ENCODE measurements at places on chromosomes 2 and 18.

DNA sequence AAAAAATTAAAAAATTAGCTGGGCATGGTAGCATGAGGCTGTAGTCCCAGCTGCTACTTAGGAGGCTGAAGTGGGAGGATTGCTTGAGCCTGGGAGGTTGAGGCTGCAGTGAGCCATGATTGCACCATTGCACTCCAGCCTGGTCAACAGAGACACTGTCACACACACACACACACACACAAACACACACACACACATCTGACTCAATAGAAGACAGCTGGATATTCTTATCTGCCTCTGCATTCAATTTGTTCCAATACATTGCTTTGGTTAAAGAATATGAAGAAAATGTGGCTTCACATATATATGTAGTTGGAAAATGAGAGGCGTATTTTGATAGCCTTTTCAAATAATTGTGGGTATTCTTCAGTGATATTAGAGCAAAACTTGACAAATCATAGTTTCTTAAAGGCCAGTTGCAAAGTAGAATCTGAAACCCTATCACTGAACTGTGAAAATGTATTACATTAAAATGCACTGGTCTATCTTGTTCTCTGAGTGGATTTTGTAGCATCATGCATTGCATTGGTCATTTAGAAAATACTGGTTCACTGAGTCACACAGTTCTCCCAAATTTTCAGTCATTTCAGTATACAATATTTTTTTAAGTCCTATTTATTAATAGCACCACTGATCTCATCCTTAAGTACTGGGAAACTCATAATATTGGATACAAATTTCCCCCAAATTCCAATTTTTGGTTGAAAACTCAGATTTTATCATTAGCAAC is 140.9 kb downstream of the MCFD2 start:
- DNase-seq: no peak

- no peak for DNase-seq
Measured at GRCh38 chr2:204795156-204795555, 249.9 kb downstream of the PARD3B start.

- no peak for DNase-seq
Measured at GRCh38 chr2:99085421-99085820, 56.1 kb upstream of the C2orf15 start.

- peak; percentile 40 for DNase-seq
Measured at GRCh38 chr18:74541703-74542555, 7.6 kb downstream of the CNDP1 start.

DNA sequence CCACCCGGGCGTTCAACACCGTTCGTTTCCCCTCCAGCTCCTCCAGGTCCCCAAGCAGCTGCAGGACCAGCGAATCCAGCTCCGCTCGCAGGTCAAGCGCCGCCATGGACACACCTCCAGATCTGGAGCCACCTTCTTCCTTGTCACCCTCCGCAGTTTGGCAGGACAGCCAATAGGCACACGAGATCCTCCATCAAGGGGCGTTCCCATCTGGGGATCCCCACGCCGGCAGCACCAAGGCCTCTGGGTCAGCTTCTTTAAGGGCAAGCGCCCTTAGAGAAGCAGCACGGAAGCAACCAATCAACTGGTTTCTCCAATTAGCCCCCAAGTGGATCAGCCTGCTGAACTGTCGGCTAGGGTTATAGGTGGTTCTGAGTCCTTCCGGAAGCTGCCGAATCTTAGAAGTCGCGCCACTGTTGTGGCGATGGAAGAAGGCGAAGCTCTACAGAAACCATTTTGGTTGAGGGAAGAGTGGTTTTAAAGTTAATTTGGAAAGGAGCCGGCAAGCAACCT is 621 bp upstream of the IMP4 start:
- DNase-seq: peak; percentile 84

DNA sequence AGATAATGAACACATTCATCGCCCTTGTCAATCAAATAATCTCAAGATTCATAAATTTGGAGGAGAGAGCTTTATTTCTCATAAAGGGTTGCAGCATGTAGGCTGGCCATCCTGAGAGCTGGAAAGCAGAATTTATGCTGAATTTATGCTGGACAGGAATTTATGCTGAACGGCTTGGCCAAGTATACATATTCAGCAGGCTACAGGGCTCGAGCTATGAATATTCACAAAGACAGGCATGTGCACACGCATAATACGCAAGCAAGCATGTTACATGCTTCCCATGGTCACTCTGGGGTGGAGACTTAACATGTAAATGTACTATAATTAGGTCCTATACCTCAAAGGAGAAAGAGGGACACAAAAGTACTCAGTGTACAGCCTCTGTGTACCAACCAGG is 618.8 kb downstream of the METTL4 start:
- no peak for DNase-seq

GRCh38 chr2:156356014-156356754 is 23.7 kb upstream of the NR4A2 start:
- DNase-seq: no peak

GRCh38 chr2:185127412-185127811 is 529.1 kb downstream of the ZNF804A start:
- no peak for DNase-seq

DNA sequence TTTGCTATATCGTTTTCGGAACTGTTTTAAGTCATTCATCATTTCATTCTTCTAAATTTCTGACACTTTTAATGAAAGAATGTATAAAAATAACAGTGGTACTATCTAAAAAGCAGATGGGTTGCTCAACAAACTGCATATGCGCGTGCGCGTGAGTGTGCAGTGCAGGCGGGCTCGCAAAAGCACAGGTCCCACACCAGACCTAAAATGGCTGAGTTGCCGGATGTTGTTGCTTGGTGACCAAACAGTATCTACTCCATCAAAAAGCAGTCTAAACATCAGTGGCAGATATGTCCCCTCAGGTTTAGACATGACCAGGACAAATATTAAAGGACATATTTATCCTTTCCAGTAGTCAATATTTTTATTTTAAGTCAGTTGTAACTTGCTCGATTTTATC is 5.1 kb downstream of the NOL4 start:
- DNase-seq: peak; percentile 8

- no peak for DNase-seq
Measured at GRCh38 chr18:52063923-52064322, 276.1 kb upstream of the DCC start.

DNA sequence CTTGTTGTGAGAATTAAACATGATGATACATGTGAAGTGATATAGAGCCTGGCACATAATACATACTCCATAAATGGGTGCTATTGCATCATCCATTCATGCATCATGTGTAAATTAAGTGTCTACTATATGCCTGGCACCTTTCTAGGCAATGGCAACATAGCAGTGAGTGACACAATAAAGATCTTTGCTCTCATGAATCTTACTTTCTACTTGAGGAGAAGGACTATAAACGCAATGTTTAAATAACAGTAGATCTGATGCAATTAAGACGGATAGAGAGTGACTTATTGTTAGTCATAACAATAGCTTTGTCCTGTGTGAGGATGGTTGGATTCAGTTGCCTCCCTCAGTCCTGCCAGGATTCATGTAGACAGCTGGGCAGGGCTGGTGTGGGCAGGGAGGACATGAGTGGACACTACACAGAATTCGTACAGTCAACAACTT is 88.4 kb upstream of the NPAS2 start:
- no peak for DNase-seq

GRCh38 chr2:60303680-60304079 is 249.8 kb downstream of the BCL11A start:
- DNase-seq: no peak

DNA sequence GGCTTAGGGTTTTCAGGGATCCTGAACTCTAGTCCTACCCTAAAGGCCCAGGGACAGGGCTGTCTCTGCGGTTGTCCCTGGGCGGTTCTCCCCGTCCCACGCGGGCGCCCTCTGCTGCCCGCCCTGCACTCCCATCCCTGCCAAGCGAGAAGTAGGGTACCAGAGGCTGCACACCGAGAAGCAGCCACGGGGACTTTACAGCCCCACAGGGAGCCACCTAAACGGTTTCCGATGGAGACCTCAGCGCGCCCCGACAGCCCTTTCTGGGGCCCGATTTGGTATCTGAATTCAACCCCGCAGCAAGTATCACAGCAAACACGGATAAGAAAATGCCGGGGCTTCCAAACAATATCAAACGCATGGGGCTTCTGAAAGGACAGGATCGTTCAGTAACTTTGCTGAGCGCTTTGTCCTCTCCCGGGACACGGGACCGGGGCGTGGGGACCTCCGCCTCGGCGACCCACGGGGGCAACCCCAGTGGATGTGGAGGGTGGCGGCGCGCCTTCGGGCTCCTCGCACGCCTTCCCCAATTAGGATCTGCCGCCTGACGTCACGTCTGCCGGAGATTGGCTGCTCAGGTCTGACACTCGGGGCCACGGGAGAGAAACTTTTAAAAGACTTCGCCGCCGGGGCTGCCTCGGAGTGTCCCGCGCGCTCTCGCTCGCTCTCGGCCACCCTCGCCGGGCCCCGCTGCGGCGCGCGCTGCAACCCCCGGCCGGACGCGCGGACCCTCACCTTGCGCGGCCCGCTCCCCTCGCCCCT is at the start of gene LTBP1:
TSS of gene LTBP1 (plus strand) at position 640 of the 762 bp plus-strand sequence. CDS start 372 bp downstream, outside the sequence.
- DNase-seq: no peak

- DNase-seq: no peak
Measured at GRCh38 chr2:149489452-149489851, 98.1 kb downstream of the MMADHC start.

GRCh38 chr2:185583058-185583816 is 155.4 kb upstream of the FSIP2 start:
- DNase-seq: no peak

DNA sequence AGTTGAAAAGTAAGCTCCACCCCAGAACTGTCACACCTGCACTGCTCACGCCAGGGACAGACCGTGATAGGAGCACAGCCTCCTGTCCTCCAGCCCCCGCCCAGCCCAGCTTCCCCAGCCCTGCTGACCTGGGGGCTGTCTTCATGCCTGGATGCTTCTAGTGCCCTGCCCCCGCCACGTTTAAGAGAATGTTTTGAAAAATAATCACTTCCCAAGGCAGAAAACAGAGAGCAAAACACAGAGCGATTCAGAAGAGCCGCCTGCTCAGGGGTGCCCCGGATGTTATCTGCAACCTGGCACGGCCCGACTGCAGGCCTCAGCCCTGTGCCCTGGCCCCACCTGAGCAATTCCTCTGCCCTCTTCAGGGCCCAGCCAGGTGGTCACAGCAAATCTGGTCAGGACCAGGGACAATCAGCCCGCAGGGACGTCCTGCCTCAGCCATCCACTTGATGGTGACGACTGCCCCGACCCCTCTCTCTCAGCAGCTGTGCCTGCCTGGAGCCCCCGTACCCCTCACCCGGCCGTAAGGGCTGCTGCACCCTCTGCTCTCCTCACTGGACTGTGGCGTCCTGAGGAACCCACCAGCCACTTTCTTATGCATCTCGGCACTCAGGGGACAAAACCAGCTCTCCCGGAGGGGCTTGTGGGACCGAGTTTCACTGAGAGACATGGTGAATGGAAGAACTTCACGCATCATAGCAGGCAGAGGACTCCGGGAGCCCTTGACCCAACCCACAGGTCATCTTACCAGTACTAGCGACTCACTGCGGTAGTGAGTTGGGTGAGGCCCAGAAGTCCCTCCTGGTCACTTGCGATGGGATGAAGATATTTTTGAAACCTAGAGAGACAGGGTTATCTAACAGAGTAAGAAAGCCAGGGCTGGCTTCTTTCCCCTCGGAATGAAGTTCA is 30.2 kb downstream of the ADI1 start:
- no peak for DNase-seq

GRCh38 chr2:154455866-154456265 is 242.6 kb upstream of the KCNJ3 start:
- DNase-seq: no peak

- DNase-seq: no peak
Measured at GRCh38 chr2:157067562-157067961, 189.9 kb upstream of the GALNT5 start.

DNA sequence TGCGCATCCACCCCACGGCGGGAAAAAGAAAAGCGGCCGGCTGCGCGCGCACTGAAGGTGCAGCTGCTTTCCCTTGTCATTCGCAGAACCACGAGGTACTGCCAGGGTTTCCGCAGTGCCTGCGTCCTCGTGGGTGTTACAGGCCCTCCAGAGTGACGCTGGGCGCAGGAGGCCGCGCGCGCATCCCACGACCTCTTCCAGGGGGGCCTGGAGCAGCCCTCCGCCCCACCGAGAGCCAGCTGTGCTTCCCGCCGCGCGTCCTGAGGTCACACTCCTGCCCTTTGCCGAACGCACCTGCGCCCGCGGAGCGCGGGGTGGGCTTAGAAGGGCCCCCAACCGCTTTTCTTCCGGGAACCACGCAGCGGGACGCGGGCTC is 378 bp upstream of the IAH1 start:
- no peak for DNase-seq

DNA sequence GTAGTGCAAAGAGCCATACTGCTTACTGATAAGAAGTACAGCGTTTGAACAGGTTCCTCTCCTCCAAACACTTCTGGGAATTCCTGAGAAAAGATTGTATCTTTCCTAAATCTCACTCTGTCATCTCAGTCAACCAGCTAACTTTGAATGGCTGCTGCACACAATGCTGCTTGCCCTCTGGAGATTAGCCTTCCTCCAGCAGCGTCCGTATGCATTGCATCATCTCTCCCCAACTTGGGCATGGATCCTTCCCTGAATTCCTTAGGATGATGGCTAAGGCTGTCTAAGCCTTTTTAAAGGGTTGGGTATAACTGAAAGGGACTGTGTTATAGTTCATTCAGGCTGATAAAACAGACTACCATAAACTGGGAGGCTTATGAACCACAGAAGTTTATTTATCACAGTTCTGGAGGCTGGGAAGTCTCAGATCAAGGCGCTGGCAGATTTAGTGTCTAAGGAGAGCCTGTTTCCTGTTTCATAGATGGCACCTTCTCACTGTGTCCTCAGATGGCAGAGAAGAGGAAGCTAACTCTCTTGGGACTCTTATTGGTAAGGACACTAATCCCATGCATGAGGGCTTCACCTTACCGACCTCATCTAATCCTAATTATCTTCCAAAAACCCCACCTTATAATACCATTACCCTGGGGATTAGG is 105.3 kb downstream of the PAX3 start:
- no peak for DNase-seq

DNA sequence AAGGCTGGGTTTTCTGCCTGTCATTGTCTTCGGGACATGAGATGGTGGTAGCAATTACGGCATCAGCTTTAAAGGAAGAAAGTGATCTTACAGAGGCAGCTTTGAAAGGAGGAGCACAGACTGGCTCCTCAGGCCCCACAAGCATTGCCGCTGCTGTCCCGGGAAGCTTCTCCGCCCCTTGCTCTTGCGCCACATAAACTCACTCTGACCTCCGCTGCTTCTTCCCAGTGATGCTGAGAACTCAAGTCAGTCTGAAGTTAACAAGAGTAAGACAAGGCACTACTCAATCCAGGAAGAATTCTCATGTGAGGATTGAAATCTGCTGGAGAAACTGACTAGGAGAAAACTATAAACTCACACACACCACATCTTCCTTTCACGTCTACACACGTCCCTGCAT is 112.4 kb upstream of the RIOK3 start:
- no peak for DNase-seq

DNA sequence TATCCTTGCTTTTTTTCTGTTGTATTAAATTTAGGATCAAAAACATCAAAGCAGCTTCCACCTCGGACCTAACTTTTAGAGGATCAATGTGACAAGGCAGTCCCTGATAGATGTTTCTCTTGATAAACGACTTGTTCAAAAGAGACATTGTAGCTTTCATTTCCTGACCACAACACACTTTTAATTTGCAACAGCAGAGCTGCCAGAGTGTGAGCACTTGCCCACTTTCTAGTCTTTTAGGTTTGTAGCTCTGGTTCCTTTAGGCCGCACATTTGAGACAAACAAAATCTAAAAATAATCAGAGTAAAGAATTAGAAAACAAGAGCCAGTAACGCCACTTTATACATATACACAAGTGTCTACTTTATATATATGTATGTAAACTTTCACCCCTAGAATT is 3.1 kb downstream of the FIGN start:
- no peak for DNase-seq

- DNase-seq: no peak
Measured at GRCh38 chr2:218284106-218284811, 8.0 kb downstream of the TMBIM1 start.

- no peak for DNase-seq
Measured at GRCh38 chr2:55932843-55933242, 9.3 kb upstream of the EFEMP1 start.
